Caco-2 (cell line): ENCODE measurements at places on chromosomes 1 and 21. TPM values are rescaled to one million over a fixed set of nuclear protein-coding genes. Genes with fewer than 3 reads are reported as not detected.
A peak's percentile ranks its signal among the peaks of the same experiment; 100 is the strongest.

PRELP gene
- not detected in 2 replicates for total RNA-seq

CD34 gene
- not detected in 2 replicates for total RNA-seq

DNA sequence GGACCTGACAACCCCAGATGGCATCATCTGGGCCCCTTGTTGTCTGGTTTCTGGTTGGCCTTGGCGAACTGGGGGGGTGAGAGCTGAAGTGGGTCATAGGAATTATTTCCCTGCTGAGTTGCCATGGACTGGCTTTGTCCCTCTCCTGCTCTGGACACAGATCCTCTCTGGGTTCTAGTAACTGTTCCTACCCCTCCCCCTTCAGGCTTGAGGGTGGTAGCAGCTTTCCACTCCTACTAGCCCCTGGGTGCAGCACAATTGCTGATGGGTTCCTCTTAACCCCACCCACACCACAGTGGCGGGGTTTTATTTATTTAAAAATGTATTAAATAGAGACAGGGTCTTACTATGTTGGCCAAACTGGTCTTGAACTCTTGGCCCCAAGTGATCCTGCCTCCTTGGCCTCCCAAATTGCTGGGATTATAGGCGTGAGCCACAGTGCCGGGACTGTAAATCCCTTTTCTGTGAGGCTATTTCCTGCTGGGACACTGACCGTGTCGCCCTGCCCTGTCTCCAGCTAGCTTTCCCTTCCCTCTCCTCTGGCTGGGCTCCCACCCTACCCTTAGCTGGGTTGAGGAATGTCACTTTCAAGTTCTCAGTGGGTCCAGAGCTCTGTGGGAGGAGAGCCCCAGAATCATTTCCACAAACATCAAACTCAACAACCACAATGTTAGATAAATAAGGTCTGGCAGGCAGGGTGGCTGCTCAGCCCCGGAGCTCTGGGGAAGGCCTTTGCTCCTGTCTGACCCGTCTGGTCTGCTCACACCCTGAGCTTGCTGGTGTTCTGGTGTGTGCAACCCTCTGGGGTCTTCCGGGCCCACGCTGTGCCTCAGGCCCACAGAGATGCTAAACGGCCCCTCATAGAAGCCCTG is 112.7 kb upstream of the WNT4 start:
- no peak overlapping the region for H3K4me3 ChIP-seq
- H3K27me3 ChIP-seq: no peaks in the 10 kb centered on the region
- H3K27ac ChIP-seq: peak overlapping the region; percentile 23
- peaks cover 39% of the 10 kb centered on the region for H3K4me1 ChIP-seq

DNA sequence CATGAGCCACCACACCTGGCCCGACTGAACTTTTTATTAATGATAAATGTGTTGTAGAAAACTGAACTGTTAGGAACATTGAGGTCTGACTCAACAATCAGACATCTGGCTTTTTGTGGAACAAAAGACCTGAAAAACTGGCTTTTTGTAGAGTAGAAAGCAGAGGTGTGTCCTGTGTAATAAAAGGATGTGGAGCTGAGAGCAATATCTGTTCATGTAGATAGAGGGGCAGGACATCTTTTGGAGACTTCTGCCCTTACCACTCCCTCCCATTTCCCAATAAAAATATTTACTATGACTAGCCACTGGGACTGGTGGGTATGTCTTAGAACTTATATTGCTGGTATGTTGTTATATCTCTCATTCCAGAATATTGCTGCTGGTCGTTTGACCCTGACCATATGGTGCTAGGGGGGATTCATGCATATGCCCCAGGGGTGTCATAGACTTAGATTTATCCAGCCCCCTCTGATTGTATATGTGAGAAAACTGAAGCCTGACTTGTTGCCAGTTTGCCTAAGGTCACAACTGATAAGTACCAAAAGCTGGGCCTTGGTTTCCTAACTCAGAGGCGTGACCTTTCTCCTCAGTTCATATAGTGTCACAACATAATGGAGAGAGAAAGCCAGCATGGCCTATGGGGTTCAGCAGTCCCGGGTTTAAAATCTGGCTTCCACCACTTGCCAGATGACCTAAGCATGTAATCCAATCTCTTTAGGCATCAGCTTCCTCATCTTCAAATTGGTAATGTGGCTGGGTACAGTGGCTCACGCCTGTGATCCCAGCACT is 33.5 kb upstream of the PIGV start:
- DNase-seq: no peak
- no peaks in the 10 kb centered on the region for H3K4me1 ChIP-seq
- H3K27ac ChIP-seq: no peak overlapping the region
- peaks cover 2% of the 10 kb centered on the region for H3K36me3 ChIP-seq
- no peaks in the 10 kb centered on the region for H3K27me3 ChIP-seq

- no peaks in the 10 kb centered on the region for H3K27me3 ChIP-seq
- H3K36me3 ChIP-seq: no peaks in the 10 kb centered on the region
- peaks cover 1% of the 10 kb centered on the region; the same call in 1 of the 2 replicates for H3K4me1 ChIP-seq
- no peak overlapping the region for H3K27ac ChIP-seq
- H3K4me3 ChIP-seq: no peak overlapping the region
- DNase-seq: no peak
Observed at GRCh38 chr1:53385276-53386225, 57.7 kb upstream of the LRP8 start.
